ENCODE measurements at places on chromosomes 6 and 20.

DNA sequence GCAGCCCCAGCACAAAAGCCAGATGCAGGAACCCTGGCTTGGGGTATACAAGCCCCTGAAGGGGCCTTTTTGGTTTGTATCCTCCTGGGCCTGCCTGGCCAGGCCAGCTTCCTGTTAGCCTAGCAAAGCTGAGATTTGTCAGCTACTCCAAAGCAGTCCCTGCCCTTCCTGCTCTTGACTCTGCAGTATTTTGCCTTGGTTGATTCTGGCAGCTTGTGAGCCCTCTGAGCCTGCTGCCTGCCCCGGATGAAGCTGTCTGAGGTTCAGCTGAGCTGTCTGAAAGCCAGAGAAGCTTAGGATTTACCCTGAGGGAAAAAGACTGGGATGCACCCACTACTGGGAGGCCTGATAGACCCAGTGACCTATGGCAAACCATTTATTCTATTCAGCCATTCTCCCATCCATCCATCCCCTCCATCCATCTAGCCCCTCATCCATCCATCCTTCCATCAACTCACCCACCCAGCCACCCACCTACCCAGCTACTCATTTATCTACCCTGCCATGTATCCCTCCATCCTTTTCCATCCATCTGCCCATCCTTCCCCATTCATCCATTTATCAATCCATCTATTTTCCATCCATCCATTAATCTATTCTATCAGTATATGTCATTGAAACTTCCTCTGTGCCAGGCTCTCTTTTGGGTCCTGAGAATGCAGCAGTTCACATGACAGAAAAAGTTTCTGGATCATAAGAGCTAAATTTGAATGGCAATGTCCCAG, 307.5 kb downstream of the DHX35 start:
- no peak for DNase-seq

GRCh38 chr6:33740204-33740608, 6.5 kb downstream of the IP6K3 start:
- no peak for DNase-seq

GRCh38 chr6:119881416-119881815, 531.9 kb upstream of the MAN1A1 start:
- no peak for DNase-seq

GRCh38 chr6:167350275-167350696, 25.4 kb downstream of the TTLL2 start:
- no peak for DNase-seq

- peak; percentile 25 for DNase-seq
Measured at GRCh38 chr6:116127771-116128493, 2.0 kb upstream of the COL10A1 start.

DNA sequence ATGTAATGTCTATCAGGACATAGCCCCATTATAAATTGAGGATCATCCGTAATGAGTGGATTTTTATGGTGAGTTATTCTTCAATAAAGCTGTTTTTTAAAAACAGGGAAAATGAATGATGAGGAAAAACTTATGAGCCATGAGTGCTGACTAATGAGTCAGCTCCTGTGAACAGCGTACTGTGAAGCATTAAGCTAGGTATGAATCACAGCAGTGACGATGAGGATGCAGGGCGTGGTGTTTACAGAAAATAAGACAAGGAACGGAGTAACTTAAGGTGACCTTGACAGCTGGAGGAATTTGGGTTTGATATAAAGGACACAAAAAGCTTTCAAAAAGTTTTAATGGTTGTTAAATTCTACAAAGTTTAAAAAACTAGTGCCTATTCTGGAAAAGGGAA, 96.3 kb downstream of the FOXF2 start:
- DNase-seq, result peak; percentile 83

- DNase-seq, result no peak
Measured at GRCh38 chr6:84272298-84272697, 44.9 kb upstream of the CEP162 start.

DNA sequence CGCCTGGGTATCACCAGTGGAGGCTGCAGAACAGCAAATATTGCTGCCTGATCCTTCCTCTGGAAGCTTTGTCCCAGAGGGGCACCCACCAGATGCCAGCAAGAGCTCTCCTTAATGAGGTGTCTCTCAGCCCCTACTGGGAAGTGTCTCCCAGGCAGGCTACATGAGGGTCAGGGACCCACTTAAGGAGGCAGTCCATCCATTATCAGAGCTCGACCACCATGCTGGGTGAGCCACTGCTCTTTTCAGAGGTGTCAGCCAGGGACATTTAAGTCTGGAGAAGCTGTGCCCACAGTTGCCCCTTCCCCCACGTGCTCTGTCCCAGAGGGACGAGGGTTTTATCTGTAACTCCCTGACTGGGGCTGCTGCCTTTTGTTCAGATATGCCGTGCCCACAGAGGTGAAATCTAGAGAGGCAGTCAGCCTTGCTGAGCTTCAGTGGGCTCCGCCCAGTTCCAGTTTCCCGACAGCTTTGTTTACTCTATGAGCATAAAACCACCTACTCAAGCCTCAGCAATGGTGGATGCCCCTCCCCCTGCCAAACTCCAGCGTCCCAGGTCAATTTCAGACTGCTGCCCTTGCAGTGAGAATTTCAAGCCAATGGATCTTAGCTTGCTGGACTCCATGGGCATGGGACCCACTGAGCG, 25.9 kb upstream of the AIG1 start:
- DNase-seq, result no peak

GRCh38 chr6:355373-356208, 36.0 kb upstream of the IRF4 start:
- no peak for DNase-seq

DNA sequence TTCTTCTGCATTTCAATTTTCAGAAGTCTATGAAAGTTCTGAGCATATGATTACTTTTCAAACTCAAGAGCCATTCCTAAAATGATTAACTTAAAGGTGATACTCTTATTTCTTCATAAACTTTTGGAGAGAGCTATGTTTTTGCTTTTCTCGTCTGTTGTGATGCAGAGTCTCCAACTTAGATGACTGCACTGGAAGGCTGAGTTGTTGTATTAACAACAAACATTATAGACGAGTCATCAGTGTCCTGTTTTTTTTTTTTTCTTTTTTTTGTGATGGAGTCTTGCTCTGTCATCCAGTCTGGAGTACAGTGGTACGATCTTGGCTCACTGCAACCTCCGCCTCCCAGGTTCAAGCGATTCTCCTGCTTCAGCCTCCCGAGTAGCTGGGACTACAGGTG, 101.9 kb downstream of the CD109 start:
- DNase-seq, result no peak

Data from HFFc6 (cell line).